Stimulated activated CD4-positive, alpha-beta T cell treated with anti-CD3 and anti-CD28 coated beads, Interleukin-1b, Interleukin-23, amount 100 ng/mL, for 1 hour (primary cell): ENCODE measurements at places on chromosomes 3 and 15.

- no peak for DNase-seq
Measured at GRCh38 chr3:56851966-56852884, 50.5 kb upstream of the ARHGEF3 start.

GRCh38 chr3:74592359-74592758 lies 22.1 kb downstream of the CNTN3 start:
- DNase-seq = no peak

DNA sequence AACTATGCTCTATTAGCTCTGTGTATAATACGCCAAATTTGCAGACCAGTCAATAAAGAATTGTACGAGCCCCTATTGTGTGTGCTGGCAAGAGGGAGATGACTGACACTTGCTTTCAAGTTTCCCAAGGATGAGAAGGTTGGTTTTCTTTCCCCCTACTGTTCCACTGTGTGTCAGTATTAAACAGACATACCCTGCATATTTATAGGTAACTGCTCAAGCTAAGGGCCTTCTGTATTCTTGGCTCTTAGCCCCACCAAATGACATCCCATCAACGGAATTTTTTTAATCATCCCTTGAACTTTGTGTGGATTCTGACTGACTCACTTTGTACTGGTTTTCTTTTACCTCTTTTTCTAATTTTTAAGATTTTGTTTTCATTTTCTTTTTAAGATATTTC lies 60.6 kb upstream of the GYG1 start:
- no peak for DNase-seq

GRCh38 chr3:181729341-181729869 lies 17.7 kb downstream of the SOX2 start:
- DNase-seq = no peak

DNA sequence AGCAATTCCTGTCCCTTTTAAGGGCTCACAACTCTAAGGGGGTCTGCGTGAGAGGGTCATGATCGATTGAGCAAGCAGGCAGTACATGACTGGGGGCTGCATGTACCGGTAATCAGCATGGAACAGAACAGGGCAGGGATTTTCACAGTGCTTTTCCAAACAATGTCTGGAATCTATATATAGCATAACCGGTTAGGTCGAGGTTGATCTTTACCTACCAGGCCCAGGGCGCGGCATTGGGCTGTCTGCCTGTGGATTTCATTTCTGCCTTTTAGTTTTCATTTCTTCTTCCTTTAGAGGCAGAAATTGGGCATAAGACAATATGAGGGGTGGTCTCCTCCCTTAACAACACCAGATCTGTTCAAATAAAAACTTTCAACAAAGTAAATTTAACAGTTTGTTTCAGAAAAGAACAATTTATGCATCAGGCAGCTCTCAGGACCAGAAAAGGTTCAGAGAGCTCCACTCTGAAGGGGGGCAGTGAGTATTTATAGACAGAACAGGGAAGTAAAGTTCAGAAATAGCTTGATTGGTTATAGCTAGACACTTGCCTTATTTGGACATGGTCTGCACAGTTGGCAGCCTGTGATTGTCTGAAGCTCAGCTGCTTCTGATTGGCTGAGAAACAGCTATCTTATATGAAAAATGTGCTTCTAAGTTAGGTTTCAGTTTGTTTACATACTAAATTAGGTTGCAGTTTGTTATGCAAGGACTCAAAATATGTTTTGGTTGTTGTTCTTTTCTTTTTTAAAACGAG lies 17.2 kb upstream of the B4GALT4 start:
- DNase-seq = no peak
